Motor neuron (in vitro differentiated cells): ENCODE measurements at places on chromosomes 3 and 15.

- ATAC-seq: no peak
Measured at GRCh38 chr3:186166491-186167288, 57.8 kb upstream of the ETV5 start.

DNA sequence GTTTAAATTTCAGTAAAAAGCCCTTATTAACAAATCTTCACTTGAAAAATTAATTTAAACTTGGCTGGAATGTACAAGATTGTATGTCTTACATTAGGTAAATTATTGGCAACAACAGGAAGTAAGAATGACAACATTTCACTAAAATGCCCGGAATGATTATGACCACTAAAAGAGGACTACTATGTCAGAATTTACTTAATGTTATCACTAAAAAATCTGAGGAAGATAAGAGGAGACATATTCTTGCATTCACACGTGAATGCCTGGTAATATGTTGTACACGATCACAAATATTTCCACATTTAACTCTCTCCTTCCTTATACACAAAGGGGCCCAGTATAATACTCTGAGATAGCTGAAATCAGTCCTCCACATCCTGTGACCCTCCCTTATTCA lies 29.7 kb downstream of the VGLL3 start:
- no peak for ATAC-seq

GRCh38 chr15:41915255-41915994 lies 21.6 kb upstream of the SPTBN5 start:
- ATAC-seq: no peak

GRCh38 chr3:42961633-42962032 lies 17.5 kb upstream of the GASK1A start:
- peak; percentile 71 for ATAC-seq

GRCh38 chr15:74275957-74276356 lies 39.8 kb downstream of the CCDC33 start:
- ATAC-seq: no peak

DNA sequence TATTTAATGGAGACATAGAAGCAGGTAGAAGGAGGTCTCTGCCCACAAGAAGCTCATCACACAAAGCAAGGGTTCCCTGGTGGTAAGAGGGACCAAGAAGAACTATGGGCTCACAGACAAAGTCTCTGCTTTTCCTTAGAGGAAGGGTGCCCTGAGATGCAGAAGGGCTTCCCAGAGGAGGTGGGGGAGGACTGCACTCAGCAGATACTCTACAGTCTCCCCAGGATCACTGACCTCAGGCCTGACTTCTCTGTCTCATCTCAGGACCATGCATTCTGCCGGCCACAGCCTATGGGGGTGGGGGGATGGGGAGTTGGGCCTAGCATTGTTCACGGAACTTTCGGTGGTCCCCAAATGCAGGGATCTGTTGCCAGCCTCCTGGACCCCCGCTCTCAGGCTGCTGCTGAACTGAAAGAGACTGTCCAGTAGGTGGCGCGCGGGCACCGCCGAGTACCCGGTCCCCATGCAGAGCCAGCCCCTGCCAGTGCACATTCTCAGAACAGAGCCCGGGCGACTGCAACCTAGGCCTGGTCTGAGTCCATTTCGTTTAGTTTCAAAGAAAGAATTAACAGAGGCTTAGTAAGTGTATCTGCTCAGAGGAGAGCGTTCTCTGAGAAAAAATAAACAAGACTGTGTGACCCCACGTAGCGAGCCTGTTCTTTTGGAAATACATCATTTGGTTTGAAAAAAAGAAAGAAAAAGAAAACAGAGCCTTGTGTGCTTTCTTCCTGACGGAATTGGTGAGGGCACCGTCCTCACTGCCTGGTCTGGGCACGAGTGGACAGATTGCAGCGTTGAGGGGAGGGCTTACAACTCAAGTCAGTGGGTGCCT lies 74.1 kb downstream of the LRTM1 start:
- ATAC-seq: peak; percentile 96

DNA sequence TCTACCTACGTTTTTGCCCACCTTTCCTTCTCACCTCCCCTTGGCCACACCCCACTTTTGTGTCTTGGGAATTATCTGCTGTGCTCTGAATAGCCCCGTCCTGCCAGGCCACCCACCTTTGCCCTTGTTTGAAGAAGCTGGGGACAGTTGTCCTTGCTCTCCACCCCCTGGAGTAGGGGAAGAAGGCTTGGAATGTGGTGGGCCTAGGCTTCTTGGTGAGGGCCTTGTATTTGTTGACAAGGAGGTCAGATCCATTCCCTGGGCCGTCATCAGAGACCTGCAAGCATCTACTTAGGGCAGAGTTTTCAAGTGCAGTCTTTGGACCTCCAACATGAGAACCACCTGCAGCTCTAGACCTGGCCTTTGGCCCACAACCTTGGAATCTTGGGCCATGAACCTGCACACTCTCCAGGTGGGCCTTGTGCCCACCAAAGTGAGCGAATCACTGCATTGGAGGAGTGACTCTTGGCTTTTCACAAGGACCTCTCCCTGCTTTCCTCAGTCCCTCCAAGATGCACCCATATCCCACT lies 160.6 kb downstream of the APBA2 start:
- ATAC-seq: no peak

DNA sequence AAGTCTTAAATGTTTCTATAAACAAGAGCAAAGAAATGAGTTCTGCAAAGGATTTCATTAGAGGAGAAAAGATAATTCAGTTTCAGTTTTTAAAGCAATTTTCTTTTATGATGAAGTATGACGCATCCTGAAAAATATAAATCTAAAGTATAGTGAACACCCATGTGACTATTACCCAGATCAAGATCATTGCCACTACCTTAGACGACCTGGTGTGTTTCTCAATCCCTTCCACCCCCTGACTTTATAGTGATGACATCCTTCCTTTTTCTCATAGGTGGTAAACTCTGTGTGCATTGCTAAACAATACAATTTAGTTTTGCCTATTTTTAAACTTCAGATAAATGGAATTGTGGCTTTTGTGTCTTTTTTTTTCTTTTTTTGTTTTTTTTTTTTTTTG lies 8.4 kb downstream of the STT3B start:
- ATAC-seq: no peak

DNA sequence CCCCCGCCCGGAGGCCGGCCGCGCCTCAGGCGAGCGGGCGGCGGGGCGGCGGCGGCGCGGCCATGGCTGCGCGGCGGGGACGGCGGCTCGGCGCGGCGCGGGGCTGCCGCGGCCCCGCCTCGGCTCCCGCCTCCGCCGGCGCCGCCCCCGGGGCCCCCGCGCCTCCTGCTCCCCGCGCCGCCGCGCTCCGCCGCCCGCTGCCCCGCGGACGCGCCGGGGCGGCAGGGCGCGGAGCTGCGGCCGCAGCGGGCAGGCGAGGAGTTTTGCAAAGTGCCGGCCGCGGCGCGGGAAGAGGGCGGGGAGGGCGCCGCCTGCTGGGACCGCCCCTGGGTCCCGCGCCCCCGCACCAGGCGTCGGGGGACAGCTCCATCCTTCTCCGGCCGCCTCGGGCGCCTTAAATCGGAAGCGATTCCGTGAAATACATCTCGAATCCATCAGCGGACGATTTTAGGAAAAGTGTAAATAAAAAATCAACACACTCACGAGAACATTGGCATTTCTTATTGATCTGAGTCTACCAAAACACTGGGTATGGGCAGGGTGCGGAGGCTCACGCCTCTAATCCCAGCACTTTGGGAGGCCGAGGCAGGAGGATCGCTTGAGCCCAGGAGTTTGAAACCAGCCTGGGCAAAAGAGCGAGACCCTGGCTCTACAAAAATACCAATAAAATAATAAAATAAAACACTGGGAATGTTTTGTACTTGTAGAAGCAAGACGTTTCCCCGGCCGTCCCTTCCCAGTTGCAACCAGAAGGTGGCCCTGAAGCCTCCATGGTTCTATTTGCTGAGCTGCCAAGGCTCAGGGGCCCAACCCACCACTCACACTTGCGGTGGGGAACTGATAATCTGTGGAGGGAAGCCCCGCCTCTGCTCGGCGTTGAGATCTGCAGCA lies 136.9 kb downstream of the NUP210 start:
- peak; percentile 47 for ATAC-seq

GRCh38 chr3:160464321-160464720 lies 14.7 kb upstream of the TRIM59 start:
- ATAC-seq: no peak

GRCh38 chr3:36013425-36013824 lies 366.9 kb upstream of the STAC start:
- ATAC-seq: peak; percentile 95

- ATAC-seq: no peak
Measured at GRCh38 chr3:27034255-27034654, 334.9 kb downstream of the NEK10 start.

- no peak for ATAC-seq
Measured at GRCh38 chr3:36833160-36833814, 68.9 kb upstream of the DCLK3 start.

DNA sequence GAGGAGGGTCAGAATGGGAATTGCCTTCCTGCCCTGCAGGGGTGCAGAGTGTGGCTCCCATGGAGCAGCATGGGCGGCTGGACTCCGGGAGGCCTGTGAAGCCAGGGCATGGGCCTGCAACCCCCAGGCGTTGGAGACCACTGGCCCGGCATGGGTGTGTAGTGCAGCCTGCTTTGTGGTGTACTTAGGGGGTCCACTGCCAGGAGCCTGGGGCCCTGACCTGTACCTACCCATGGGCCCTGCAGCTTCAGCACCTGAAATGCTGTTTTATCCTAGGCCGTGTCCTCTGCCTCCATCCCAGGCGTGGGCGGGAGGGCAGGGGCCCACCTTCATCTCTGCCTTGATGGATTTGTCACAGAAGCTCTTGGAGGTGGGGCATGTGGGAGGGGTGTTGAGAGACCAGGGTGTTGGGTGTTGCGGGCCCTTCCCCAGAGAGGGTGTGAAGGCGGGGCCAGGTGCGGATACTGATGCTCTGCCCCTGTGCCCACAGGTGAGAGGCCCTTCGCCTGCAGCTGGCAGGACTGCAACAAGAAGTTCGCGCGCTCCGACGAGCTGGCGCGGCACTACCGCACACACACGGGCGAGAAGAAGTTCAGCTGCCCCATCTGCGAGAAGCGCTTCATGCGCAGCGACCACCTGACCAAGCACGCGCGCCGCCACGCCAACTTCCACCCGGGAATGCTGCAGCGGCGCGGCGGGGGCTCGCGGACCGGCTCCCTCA lies 45.0 kb downstream of the KLF13 start:
- no peak for ATAC-seq

GRCh38 chr3:185270262-185270955 lies 16.6 kb upstream of the EHHADH start:
- ATAC-seq: peak; percentile 88

- peak; percentile 68 for ATAC-seq
Measured at GRCh38 chr3:78483090-78483489, 1284.7 kb downstream of the ROBO1 start.

DNA sequence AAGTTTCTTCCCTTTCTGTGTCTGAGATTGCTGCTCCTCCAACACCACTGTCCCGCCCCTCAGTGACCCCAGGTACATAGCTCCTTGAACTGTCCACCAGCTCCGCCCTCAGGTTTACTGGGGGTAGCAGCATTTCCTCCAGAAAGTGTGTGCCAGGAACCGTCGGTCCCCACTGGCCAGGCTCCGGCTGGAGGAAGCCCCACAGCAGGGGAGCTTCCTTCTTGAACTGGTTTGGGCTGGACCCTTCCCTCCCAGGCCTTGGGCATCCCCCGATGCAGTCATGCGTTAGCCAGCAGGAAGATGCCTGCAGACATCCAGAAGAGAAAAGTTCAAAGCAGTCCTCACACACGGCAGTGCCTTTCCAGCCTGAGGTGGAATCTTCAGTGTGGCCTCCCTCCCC lies 19.7 kb downstream of the PAK6 start:
- ATAC-seq: no peak

DNA sequence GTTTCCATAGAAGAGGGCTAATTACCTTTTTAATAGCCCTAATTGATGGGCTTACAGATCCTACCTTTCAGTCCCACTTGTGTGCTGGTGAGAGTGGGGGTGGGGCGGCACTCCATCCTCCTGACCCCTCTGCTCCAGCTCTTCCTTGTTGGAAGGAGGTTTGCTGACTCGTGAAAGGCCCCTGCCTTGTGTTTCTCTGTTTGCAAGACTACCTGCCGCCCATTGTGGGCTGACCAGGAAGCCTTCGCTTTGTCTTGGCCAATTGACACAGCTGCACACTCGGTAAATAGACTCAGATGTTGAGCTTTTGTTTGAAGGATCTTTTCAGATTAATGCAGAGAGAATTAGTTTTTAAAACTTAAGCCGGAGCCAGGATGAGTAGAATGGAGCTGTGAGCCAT lies 197.3 kb upstream of the HES1 start:
- ATAC-seq: peak; percentile 78

DNA sequence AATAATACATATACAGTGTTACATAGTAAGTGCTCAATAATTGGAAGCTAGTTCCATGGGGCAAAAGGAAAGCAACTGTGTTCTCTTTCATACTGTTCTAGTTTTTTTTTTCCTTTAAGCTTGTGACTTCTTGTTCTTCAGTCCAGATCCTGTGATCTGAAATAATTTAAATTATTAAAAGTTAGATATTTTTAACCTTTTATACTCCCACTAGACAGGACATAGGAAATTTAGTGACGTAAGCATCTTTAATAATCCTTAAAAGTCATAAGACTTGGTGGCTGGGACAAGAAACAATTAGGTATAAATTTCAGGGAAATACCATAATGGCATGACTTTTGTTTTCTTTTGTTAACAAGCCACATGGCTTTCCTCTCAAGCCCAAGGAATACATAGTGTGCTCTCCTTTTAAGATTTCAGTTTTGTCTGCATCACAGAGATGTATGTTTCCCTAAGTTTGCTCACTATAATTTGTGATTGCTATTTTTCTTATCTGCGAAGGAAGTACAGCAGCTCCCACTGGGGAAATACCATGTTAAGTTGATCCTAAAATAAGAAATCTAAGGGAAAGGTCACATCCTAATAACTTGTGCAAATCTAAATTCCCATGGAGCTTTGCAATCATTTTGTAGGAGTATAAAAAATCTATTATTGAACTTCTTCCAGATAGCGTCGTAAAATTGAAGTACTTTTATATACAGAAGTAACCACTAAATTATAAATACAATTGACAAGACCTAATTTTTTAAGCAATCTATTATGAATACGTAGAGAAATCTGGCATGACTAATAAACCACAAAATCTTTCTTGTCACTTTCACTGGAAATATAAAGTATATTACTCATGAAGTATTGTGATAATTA lies 30.1 kb downstream of the PPARG start:
- no peak for ATAC-seq

- peak; percentile 17 for ATAC-seq
Measured at GRCh38 chr15:80893777-80894176, 95.8 kb downstream of the MESD start.

DNA sequence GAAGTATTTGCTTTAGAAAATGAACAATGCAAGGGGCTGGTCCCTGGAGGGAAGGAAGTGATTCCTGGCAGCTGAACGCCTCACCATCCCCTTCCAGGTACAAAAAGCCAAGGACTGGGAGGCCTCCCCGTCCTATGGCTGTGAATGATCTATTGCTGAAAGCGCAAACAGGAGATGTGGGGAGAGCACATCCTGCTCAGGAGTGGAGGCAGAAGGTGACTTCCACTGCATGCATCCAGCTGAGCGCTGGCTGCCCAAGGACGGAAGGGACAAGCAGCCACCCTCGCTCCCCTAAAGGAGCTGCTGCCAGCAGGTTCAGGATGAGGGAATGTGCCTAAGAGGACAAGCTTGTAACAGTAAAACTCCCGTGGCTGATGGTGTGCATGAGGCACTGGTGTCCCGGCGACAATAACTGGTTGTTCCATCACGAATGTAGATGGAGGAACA lies 41.4 kb downstream of the ABTB1 start:
- peak; percentile 31 for ATAC-seq
